ENCODE measurements at places on chromosomes 2 and 18.

DNA sequence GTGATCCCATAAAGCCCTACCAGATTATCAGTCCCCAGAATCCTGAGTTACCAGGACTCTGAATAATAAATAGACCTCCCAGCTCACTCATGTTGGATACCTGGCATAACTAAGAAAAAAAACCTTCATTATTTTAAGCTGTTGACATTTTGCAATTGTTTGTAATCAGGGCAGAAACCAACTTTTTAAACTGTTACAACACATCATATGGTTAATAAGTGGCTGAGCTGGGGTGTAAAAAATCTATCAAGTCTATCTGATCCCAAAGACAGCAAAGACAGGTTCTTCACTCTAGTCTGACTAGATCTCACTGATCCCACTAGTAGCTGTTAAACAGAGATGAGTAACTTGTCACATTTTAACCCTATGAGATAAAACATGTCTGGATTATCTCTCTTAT is 370.3 kb downstream of the RIT2 start:
- DNase-seq = no peak

DNA sequence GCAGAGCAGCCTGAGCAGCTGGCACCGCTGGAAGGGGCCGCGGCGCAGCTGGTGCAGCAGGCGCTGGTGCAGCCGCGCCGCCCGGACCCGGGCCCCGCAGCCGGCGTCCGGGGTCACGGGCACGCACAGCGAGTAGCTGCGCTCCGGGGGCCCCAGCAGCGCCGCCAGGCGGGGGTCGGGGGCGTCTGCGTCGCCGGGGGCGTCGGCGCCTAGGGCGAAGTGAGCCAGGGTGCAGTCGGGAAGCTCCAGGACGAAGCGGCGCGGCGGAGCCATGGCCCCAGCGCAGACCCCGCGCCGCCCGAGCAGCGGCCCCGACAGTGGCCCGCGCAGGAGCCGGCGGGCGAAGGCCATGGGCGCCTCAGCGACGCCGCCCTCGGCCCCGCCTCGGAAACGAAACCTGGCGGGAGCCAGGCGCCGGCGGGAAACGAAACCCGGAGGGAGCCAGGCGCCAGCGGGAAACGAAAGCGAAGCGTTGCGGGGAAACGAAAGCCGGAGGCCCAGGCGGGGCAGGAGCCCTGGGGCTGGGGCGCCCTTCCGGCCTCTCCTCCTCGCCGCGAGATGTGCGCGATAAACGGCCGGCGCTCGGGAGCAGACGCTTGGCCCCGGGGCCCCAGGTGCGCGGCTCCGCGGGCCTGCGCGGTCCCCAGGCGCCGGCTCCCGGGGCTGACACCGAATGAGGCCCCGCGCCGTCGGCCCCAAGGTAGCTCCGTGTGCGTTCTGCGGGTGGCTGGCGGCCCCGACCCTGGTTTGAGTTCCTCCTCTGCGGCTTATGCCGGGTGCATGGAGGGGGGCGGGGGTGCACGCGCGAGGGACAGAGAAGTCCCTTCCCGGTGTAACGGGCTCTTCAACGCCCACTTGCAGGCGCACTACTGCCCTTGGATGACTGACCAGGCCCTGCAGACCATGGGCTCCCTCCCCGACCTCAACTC is at the start of gene CMPK2:
Gene CMPK2, minus strand, starts transcription at position 562 of the 929 bp plus-strand sequence. Its CDS starts 211 bp downstream, at position 351.
- DNase-seq = peak; percentile 68

DNA sequence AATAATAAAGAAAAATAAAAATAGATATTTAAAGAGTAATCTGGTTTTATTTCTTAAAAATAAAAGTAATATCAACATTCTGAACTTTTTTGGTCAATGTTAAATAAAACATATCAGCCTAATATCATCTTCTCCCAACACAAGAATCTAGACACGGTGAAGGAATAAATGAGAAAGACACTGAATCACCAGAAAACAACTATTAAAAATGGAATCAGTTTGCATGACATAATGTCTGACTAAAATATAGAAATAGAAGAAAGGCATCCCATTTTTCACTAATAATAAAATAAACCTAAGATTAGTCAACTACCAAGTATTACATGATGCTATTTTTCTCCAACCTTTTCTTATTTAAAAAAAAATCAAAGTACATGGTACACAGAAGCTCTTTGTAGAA is 30.8 kb upstream of the TNFAIP6 start:
- DNase-seq = peak; percentile 45

DNA sequence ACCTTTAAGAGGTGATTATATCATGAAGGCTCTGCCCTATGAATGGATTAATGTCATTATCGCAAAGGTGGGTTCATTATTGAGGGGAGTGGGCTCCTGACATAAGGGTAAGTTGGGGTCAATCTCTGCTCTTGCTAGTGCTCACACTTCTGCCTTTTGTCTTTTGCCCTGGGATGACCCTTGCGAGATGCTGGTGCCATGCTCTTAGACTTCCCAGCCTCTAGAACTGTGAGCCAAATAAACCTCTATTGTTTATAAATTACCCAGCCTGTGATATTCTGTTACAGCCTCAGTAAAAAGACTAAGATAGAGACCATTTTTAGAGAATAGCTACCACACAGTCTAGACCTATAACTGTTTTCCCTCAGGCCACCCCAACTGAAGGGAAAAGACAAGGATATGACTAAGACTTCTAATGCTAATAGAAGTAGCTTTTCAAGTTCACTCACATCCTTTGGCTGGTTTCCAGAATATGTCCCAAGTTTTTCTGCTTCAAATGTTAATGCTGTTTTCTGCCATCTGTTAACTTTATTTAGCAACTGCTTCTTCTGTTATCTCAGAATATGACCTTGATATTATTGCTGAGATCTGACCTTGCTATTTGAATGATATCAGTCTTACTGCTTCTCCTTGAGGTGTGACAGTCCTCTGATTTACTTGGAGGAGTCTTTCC is 65.1 kb upstream of the STAM2 start:
- peak; percentile 76 for DNase-seq

DNA sequence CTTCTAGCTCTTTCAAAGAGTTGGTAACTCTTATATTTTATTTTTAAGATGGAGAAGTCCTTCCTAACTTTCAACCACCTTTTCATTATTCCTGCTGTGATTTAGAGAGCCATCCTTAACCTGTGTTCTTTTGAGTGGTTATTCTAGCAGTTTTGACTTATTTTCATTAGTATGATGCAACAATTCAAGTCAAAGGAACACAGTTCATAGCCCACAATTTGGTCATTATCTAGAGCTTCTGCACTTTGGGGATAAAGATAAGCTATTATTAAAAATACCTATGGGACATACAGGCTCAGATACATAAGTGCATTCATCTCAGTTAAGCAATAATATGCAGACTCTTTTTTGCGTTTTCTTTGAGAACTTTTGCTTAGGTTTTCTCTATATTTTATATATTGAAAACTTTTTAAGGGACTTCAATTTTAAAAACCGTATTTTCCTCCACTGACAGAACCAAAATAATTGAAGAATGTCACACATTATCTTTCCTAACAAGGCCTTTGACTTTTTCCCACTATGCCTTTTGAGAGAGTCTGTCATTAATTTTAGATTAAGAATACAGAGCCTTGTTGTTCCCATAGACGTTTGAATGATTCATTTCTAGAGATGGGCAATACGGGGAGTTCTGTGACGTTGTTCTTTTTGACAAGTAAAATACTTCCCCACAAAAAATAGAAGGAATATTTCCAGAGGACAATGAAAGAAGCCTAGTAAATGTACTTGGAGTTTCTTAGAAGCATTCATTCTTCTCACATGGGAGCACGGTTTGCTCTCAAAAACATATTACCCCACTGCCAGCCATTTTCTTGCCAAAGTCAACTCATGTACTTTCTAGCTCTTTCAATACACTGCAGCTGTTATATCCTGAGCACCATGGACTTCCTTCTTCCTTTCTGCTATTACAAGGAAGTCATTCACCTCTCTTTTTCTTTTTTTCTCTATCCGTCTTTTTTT is 42.9 kb upstream of the RASGRP3 start:
- no peak for DNase-seq
